ENCODE measurements at places on chromosomes 2 and 18.

DNA sequence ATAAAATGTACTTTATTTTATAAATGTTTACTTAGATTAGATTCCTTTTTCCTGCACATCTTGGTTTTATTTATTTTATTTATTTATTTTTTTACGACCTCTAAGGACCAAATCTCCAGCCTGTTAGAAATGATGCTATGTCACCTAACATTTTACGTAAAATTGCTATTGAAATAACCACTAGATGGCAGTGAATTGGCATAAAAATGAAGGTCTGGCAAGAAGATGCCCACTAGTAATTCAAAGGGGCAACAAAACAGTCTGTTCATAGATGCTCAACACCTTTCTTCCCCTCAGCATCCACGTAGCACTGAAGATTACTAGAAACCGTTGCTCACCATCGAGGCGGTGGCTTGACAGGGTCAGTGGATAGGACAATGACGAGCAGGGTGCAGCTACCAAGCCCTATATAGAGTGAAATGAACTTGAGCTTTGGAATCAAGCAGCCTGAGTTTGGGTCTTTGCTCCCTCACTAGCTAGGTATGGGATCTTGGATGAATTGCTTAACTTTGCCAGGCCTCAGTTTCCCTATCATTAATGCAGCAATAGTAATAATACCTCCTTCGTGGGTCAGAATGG is 128.7 kb upstream of the L3MBTL4 start:
- peak; percentile 33 for DNase-seq

- DNase-seq = no peak
Observed at GRCh38 chr2:168611896-168612650, 156.0 kb downstream of the CERS6 start.

DNA sequence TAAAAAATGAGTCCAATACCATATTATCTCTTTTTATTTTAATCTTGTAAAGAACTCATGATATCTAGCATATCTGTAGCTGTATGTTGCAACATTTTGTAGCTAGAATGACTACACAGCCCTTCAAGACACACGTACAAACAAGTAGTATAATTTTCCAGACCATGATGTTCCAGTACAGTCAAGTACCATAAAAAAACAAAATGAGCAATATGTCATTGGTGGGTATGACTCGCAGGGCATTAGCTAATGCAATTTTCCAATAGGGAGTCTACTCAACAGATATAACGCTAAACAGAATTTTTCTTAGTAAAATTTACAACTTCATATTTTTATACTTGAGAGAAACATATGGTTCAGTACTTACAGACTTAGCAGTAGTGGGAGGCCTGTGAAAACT is 53.6 kb upstream of the UGP2 start:
- no peak for DNase-seq

DNA sequence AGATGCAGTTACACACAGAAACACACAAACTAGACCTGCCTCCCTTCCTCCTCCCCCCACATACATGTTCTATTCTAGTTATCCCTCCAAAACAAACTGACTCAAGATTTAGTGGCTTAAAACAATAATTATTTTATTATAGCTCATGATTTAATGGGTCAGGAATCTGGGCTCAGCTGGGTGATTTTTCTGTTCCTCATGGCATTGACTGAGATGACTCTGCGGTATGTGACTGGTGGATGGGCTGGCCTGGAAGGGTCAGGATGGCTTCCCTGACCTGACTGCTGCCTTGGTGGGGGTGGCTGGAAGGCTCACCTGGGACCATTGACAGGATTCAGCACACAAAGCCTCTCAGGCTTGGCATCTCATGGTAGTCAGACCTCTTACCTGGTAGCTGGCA is 33.7 kb upstream of the NTSR2 start:
- no peak for DNase-seq

GRCh38 chr2:101818531-101819451 is 121.3 kb downstream of the MAP4K4 start:
- no peak for DNase-seq

GRCh38 chr2:121903037-121903689 is 147.7 kb downstream of the TSN start:
- no peak for DNase-seq

GRCh38 chr2:98732430-98733051 is 1.6 kb upstream of the MGAT4A start:
- no peak for DNase-seq

DNA sequence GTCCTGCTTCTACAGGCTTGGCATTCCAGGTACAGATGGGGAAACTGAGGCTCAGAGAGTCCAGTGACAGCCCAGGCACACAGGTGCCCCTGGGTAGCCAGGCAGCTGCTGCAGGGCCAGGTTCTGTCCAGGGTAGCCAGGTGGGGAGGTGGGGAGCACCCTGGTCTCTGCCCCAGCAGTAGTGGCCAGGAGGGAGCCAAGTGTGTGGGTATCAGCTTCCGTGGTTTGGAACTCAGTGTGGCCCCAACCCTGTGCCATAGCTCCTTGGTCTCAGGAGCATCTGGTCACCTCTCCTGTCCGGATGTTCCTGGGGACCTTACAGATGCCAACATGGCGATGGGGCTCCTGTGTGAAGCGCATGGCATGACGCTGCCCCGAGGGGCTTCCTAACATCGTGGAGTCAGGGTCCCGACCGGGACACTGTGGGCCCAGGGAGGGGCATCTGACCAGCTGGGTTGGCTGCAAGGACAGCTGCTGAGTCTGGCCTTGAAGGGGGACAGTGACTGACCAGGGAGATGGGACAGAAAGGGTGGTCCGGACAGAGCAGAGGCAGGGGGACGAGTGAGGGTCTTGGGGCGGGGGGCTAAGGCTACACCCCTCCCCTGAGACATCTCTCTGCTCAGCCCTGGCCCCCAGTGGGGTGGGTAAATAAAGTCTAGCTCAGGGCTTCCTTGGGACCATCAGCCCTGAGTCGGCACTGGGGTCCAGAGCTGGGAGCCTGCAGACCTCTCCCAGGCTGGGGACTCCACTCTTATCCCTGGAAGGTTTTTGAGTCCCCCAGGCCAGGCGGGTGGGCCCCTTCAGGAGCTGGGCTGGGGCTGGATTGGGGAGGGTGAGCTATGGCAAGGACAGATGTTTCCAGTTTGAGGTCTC is 76.0 kb upstream of the SMAD7 start:
- no peak for DNase-seq

DNA sequence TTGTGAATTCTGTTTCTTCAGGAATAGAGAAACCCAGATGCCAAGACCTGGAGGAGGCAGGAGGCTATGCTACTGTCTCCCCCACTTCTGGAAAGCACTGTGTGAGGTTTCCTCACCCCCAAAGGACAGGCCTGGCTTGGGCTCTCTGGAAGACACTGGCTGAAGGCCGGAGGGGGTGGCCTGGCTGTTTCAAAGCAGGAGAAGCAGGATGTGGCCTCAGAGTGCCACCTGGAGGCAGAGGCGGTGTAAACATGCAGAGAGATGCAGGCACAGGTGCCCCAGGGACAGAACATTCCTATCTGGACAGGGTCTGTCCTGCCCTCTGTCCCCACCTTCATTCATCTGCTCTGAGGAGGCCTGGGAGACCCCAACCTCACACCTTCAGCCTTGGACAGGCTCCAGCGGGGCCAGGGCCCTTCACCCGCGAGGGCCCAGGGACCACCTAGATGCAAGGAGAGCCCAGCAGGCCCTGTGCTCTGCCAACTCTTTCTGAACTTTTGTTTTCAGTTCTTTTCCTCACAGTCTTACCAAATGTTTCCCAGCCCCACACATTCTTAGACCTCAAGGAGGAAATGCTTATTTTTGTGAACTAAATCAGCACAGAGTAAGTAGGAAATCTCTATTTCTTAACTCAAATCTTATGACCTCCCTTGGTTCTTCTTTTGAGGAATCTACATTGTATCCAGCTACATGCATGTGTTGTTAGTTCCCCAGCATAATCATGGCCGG is 79.2 kb downstream of the LONRF2 start:
- peak; percentile 53 for DNase-seq

DNA sequence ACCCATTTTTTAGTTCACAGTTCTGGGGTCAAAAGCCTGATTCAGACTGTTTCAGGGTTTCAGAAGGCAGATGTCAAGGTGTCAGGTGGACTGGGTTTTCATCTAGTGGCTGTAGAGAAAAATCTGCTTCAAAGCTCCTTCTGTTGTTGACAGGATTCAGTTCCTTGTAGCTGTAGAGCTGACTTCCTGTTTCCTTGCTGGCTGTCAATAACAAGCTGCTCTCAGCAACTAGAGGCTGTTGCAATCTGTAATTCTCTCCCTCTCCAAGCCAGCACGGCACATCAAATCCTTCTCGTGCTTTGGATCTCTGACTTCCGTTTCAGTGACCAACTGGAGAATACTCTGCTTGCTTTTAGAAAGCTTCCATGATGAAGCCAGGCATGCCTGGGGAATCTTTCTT is 179.4 kb downstream of the DOK6 start:
- DNase-seq = peak; percentile 81

DNA sequence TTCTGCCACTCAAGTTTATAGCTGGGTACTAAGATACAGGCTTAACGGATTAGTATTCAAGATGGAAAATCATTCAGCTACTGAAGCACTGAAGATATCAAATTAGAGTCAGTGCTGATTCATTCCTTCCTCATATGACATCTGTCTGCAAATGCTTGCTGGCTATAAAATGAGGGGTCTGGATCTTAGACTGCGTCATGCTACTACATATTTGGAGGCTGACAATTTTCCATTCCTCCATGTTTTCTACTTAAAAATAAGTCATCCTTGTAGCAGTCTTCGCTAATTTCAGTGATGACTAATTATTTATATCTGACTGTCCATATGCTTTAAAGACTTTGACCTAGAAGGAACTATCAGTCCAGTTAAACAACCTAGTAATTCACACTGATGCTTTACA is 233.4 kb downstream of the RIT2 start:
- no peak for DNase-seq

DNA sequence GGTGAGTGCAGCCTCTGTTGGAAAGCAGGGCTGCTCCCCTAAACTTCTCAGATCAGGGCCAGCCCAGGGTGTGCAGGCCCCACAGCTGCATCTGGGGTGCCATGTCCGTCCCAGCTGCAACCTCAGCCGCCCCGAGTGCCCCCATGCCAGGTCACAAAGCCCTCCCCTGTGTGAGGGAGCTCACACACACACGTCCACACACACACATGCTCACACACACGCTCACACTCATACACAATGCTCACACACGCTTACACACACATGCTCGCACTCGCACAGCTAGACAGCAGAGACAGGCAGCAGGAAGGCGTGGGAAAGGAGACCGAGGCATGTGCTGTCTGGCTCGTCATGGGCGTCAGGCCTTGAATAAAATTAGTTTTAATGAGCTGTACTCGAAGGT is 55.4 kb downstream of the ADI1 start:
- no peak for DNase-seq

GRCh38 chr2:23625726-23626125 is 240.7 kb downstream of the KLHL29 start:
- DNase-seq = no peak

DNA sequence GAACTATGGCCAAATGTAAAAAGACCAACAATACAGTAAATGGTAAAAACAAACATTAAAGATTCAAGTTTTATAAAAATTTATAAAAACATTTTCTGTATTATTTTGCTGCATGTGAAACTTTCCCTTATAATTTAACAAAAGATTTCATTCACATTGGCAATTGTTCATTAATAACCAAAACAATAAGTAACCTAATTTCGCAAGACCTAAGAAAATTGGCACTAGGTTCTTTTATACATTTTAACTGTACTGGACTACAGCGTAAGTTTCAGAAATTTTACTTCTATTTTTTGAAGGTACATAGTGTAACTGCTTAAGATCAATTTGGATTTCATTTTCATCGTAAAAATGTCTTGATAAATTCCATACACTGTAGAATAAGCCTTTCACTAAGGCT is 77.2 kb downstream of the FANCL start:
- DNase-seq = no peak

- DNase-seq = no peak
Observed at GRCh38 chr2:168233726-168234406, 13.5 kb downstream of the STK39 start.

- no peak for DNase-seq
Observed at GRCh38 chr18:22625406-22625805, 207.7 kb upstream of the CTAGE1 start.

DNA sequence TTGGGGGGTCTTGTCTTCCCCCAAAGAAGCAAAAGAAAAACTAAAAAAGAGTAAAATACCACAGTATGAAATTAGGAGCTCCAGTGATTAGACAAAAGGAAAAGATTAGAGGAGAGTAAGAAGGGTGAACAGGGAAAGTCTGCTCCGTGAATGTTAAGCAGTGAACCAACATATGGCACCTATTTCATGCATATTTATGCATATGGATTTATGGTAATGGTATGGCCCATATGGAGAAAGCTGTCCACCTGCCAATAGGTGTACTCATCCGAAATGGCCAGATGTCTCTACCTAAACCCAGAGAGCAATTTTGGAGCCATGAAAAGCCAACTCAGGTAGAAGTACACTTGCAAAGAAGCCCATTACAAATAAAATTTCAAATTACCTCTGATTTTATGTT is 404.0 kb upstream of the RAB6C start:
- DNase-seq = no peak

- no peak for DNase-seq
Observed at GRCh38 chr2:119678021-119678656, 862 bp upstream of the TMEM177 start.

DNA sequence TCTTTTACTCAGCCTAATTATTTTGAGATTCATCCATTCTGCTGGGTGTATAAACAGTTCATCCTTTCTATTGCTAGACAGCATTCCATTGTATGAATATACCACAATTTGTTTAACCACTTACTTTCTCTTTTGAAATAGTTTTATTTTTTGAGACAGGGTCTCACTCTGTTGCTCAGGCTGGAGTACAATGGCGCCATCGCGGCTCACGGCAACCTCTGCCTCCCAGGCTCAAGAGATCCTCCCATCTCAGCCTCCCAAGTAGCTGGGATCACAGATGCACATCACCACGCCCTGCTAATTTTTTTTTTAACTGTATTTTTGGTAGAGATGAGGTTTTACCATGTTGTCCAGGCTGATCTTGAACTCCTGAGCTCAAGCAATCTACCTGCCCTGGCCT is 54.5 kb downstream of the USP37 start:
- DNase-seq = no peak

GRCh38 chr2:120499784-120500495 is 154.0 kb downstream of the INHBB start:
- DNase-seq = peak; percentile 86

- no peak for DNase-seq
Observed at GRCh38 chr2:30757749-30758148, 49.5 kb downstream of the CAPN13 start.

DNA sequence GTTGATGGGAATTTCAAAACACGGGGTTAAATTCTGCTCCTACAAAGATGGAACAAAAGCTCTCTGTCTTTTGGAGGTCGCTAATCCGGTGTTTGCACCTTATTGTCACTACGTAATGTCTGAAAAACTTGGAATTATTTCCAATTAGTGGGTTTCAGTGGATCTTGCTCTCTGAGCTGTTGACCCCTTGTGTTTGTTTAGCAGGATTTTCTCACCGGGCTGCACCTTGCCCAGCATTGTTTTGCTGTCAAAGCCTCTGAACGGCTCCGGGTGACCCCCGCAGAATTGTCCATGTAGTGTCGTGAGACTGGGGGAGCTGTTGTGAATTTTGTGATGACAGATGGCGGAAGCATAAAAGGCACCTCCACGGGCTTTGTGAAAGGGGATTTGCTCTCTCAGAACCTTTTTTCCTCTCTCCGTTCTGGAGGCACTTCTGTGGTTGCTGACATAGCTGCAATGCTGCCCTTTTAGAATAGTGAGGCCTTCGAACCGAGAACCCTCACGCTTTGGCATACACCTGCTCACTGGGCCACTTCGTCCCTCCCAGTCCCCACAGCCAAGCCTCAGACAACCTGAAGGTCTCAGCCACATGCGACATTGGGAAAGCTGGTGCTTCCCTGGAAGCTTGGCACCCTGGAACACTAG is 129.4 kb downstream of the ACOXL start:
- DNase-seq = no peak

Data from RPMI8226 (cell line).